Cerebellar nuclear complex (tissue), 1 donor: ENCODE measurements at places on chromosomes 12 and 14.

GRCh38 chr12:113347892-113348291 is 10.5 kb upstream of the PLBD2 start:
- DNase-seq: no peak

DNA sequence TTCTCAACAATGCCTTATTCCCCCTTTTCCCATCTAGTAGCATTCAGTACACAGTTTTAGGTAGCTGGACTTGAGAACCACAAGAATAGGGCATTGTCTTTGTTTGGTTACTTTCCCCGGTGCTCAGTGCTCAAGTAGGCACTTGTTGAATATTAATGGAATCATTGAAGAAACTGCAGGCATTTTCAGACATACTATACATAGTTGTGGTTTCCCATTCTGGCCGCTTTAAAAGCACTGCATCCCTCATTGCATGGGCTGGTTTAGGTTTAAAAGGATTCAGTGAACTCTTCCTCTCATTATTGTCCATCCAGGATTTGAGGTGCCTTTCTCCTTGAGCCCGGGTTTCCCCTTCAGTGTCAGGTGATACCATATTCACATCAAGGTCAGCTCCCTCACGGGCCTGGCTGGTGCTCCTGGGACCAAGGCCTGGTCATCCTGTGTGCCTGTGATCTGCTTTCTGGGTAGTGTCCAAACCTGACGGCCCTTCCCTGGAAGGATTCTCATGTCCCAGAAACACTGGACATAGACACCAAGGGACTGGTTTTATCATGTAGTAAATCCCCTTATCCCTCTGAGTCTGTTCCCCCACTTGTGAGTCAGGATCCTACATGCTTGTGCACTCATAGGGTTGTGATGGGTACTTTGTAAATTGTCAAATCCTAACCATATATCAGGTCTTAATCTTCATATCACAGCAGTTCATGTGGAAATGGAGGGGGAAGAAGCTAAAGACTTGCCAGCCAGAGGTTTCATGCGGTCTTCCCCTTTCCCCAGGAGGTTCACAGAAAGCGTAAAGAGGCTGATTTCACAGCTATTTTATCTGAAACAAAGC is 7.4 kb downstream of the TCP11L2 start:
- no peak for DNase-seq

GRCh38 chr14:101590062-101590461 is 28.8 kb downstream of the DIO3 start:
- DNase-seq: no peak

GRCh38 chr14:95711476-95712176 is 2.3 kb downstream of the TCL1A start:
- no peak for DNase-seq

GRCh38 chr12:131592972-131593371 is 117.9 kb upstream of the SFSWAP start:
- no peak for DNase-seq

- DNase-seq: no peak
Observed at GRCh38 chr12:122865268-122866231, 30.3 kb downstream of the HIP1R start.

DNA sequence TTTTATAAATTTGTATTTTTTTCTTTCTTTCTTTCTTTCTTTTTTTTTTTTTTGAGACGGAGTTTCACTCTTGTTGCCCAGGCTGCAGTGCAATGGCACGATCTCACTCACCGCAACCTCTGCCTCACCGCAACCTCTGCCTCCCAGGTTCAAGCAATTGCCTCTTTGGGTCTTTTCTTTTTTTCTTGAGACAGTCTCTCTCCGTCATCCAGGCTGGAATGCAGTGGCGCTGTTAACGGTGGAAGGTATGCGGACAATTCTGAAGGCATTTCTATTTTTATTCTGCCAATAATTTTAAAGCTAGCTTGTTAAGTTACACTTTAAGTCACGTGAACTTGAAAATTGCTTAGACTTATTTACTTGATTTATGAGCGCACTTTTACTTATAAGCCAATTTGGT is 8.8 kb upstream of the PHC1 start:
- DNase-seq: no peak

DNA sequence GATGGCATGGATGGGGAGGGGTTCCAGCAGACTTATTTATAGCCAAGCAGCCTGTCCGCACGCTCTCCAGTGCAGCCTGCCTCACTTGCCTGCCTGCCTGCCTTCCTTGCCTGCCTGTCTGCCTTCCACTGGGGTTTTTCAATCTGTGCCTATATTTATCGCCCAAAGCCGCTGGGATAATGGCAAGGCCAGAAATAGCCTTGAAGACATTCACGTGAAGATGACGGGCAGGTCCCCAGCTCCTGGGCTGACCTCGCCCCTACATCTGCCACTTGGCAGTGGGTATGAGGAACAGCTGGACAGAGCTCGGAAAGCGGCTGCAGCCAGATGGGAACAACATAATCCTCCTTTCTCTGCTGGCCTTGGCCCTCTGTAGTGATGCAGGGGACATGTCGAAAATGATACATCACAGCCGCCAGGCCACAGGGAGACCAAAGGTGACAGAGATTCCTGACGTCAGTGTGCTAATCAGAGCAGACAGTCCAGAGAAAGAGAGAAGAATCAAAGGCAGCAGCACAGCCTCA is 53.3 kb downstream of the PITPNM2 start:
- peak; percentile 45 for DNase-seq

DNA sequence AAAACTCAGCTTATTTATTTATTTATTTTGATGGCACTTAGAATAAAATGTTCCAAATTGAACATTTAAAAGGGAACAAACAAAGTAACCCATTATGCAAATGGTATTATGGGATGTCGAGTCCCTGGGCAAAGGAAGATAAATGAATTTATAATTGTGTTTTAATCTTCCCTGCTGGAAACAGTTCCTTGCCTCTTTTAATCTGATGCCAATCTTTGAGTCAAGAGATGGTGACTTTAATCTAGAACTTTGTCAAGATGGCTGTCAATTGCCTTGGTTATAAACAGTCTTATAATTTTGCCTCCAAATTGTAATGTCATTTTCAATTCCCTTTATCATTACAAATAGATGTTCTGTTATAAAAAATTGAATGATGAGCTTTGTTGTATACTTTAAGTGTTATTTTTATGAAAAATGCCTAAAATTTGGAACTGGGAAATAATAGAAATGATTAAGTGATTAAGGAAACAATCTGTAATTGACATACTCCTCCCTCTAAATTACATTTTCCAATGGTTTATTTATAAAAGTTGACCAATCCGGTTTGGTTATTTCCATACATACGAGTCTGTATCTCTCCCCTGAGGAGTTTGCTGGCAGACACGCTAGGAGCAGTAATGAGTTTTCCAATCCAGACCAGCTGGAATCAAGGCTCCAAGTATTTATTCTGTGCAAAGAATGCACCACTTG is 134.9 kb upstream of the FRMD6 start:
- no peak for DNase-seq

DNA sequence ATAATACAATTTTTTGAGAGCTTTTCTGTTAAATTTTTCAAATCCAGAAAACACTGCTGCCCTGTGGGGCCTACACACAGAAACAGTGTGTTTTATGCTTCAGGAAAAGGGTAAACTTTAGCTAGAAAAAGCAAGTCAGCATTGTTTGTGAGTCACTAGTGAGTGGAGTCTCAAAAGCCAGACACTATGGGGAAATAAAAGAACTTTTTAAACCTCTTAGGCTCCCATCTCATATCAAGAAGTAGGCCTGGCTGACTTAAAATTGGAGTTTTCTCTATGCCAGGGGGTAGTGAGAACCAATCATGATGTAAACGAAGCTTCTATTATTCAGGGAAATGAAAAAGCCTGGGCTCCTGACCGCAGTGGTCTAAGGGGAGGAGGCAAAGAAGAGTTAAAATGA is 12.6 kb downstream of the GPR65 start:
- DNase-seq: no peak

GRCh38 chr12:116497051-116497591 is 62.1 kb upstream of the MAP1LC3B2 start:
- DNase-seq: peak; percentile 18

- no peak for DNase-seq
Observed at GRCh38 chr14:22630486-22630885, 13.7 kb downstream of the OR6J1 start.

- no peak for DNase-seq
Observed at GRCh38 chr12:48119834-48120195, 651 bp downstream of the PFKM start.

DNA sequence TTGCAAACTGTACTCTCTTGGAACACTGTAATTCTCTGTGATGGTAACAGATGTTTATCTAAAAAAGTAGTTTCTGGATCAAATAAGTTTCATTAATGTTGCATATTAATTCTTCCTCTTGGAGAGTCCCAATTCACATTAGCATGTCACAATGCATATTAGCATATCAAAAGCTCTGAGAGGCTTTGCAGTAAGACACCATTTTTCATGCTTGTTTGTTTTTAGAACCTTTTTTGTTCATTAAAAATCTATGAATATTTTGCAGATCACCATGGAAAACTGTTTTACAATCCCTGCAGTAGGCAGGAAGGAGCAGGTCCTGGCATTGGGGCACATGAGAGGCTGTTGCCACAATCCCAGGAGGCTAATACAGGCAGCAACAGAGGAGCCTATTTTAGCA is 180.7 kb downstream of the KCNH5 start:
- no peak for DNase-seq

DNA sequence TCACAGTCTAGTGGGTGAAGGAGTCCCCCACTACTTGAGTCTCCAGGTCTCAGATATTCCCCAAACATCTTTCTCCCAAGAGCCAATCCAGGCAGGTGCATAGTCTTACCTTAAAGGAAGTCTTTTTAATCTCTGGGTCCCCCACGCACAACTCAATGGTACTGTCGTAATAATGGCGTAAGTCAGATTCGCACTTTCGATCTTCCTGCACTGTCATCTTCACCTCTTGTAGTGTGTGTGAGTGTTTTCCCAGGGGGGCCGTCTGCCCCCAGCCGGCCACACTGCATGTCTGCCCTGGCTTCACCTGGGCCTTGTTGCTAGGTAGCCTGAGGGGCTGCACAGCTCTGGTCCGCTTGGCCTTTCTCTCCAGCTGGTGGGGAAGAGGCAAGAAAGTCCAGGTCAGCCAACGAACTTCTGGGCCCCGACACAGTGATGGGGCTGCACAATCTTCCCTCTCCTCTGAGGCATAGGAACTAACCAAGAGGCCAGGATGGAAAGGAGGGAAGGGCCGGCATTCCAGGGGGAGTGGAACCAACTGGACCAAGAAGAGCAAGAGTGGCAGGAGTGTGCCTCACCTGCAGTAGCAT is 2.1 kb downstream of the GZMB start:
- DNase-seq: no peak

GRCh38 chr12:76311796-76312195 is 36.4 kb downstream of the BBS10 start:
- no peak for DNase-seq

- no peak for DNase-seq
Observed at GRCh38 chr12:114697741-114698565, 14.0 kb upstream of the TBX3 start.

DNA sequence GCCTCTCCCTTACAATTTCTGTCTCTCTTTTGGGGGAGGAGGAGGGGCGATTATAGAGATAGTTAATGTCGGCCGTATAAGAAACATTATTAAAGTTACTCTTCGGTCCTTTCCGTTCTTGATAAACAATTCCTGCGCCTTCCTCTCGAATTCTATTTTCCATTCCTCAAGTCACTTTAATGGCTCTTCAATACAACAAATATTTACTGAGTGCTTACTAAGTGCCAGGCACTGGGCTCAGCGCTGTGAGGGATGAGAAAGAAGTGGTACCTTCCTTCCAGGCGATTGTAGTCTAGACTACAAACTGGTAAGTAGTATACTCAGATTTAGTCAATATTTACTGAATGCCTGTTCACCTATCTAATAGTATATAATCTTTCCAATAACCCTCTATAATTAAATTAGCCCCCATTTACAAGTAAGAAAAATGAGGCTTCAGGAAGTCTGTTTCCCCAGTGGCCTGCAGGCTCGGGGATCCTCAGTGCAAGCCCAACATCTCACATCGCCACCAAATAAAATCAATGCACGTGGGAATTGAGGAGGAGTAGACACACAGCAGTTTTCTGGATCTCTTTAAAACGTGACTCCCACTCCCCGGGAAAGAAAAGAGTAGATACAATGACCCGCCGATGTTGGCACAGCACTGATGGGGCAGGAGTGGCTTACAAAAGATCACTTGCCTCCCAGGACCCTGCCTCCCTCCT is 589 bp upstream of the ZNF219 start:
- no peak for DNase-seq

DNA sequence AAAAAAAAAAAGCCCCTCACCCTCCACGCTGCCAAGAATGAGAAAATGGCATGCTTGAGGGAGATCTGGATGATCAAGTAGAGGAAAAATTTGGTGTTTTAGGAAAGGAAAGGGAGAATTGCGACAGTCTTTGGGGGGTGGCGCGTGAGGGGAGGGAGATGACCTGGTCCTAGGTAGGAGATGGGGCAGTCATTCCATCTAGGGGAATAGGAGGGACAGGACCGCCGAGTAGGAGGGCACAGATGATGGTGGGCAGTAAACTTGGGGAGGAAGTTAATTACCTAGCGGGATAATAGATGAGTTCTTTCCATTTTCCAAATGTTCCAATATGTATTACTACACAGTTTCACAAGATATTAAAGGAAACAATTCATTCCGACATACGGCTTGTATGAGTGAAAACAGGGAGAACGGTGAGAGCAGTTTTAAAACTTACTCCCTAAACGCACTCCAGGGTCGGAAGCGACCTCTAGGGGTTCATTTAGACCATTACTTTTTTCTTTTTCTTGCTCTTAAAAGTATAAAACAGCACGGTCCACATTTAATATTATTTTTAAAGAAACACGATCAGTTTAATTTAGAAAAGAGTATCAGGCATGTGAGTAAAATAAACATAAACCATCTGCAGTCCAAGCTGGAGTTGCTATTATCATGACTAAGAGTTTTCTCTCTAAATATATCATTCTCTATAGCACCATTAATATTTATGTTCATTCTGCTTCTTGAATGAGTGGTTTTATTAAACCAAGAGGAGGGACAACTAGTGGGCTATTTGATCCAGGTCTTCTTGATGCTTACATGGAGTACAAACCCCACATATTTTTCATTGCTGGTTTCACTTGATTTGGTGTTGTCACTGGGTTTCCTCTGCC is 3.0 kb upstream of the FNTB start:
- no peak for DNase-seq

- DNase-seq: no peak
Observed at GRCh38 chr12:26255893-26256645, 60.7 kb downstream of the SSPN start.

DNA sequence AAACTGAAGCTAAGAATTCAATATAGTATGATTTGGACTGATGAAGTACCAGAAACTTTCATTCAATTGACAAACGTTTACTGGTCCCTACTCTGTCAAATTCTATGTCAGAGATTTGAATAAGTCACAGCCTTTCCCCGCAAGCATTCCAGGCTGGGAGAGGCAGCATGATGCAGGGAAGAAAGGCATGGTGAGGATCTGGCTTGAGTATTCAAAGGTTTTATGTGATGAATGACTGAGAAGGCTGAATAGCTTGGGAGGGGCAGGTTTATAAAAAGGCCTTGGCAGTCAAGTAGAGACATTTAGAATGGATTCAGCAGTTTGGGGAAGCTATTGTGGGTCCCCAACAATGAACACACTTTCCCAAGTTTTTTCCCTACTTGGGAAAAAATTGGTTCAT is 431.8 kb downstream of the DPF3 start:
- DNase-seq: no peak
